ENCODE measurements at places on chromosomes 11 and 22.

- no peak for DNase-seq
These were observed 3.8 kb downstream of the PKDREJ start for GRCh38 chr22:46259374-46259773.

GRCh38 chr11:2660357-2660939, 39.3 kb downstream of the KCNQ1OT1 start:
- DNase-seq: no peak

- no peak for DNase-seq
These were observed 73.0 kb upstream of the TBCEL start for GRCh38 chr11:120950880-120951279.

DNA sequence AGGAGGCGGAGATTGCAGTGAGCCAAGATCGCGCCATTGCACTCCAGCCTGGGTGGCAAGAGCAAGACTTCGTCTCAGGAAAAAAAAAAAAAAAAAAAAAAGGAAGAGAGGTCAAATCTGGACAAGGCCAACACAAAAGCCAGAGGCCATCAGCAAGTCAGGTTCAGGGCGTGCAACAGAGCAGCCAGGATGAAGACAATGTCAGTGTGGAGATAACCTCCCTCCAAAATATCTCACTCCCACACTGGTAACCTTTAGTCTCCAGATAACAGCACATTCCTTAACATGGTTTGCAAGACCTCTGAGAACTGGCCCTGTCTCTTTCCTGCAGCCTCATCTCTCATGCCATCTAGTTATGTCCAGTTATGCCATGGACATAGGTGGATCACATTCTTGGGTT, 4.7 kb downstream of the CSNK2A3 start:
- no peak for DNase-seq

GRCh38 chr11:130624971-130625544, 176.6 kb downstream of the ADAMTS15 start:
- no peak for DNase-seq

- DNase-seq: no peak
These were observed 36.1 kb upstream of the ADSL start for GRCh38 chr22:40310081-40310767.

DNA sequence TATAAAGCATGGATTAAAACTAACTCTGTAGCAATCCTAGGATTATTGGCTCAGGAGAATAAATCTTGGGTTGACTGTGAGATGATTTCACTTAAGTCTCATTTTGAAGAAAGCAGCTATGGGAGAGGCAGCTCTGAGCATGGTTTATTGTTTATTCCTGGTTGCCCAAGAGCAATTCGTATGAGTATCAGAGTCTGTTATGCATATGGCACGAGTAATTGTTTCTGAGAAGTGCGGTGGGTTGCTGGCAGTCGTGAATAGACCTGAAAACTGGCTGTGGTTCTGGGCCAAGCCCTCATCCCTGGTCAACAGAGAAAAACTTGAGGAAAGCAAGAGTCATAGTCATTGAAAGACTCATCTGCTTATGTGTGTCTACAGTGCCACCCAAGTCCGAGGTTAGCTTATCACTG, 26.8 kb downstream of the DIXDC1 start:
- DNase-seq: no peak

- no peak for DNase-seq
These were observed 126.6 kb upstream of the MPPED2 start for GRCh38 chr11:30712749-30713148.

GRCh38 chr11:30535818-30536217, 50.3 kb downstream of the MPPED2 start:
- DNase-seq: no peak

GRCh38 chr11:118370774-118371173, 11.4 kb downstream of the UBE4A start:
- no peak for DNase-seq

DNA sequence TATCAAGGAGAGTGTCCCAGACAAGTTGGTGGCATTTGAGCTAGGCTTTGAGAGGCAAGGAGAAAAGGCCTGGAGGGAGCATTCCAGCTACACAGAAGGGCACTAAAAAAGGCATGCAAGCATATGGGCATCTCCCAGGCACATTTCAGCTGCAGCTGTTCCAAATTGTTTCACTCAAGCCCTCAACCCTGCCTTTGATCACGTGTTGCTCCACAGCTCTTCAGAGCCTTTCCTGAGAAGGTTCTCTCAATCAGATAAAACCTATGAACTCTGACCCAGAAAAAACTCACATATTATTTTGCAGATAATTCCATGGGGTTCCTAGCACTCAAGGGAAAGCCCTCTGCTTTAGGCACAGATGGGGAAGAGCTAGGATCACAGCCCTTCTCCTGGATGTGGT, 24.4 kb upstream of the HSPA8 start:
- no peak for DNase-seq

DNA sequence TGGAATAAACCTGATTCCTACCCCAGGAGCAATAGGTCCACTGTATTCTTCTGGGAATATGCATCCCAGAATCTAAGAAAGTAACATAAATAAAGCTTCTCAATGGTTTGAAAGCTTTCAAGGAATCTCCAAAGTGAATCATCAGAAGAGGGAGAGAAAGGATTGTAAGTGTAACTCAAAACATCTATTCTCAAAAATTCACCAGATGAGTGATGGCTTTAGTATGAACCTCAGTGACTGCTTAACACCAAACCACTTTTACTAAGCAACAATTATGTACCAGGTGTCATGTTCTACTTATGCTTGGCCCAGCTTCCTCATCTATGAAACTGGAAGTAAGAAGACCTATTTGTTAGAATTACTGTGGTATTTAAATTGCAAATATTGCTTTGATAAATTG, 7.4 kb downstream of the RAB38 start:
- no peak for DNase-seq

- DNase-seq: no peak
These were observed 390 bp upstream of the HTATIP2 start for GRCh38 chr11:20363149-20363499.
